ENCODE measurements at places on chromosomes 2 and 18. TPM values are rescaled to one million over a fixed set of nuclear protein-coding genes. Genes with fewer than 3 reads are reported as not detected.

The KIF1A gene
- total RNA-seq = 4.3 TPM

The KRTCAP3 gene
- 3.2 TPM for total RNA-seq

DNA sequence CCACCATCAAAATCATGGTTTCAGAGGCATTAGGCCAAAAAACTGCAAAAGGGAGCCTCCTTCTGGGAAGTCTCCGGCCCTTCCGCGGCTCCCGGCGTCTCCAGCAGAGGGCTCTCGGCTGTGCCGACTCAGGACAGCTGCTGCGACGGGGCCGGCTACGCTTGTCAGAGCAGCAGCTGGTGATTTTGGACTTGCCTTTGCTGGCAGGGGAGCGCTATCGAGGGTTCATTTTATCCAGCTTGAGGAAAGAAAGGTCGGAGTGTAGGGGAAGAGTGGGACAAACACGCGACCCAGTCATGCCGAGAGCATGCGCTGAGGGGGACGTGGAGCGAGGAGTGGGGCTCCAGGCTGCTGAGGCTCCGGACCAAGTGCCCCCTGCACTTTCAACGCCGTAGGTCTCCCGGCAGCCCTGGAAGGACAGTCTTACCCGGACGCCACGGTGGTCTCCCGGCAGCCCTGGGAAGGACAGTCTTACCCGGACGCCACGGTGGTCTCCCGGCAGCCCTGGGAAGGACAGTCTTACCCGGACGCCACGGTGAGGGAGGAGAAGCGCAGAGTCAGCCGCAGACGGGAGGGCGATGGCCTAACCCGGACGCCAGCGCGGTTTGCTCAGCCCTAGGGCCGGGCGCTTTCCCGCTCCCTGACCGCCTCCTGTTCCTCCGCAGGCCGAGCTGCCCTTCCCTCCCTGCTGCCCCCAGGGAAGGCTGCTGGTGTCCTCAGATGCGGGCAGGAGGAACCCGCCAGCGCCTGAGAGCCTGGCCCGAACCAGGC is 21.7 kb downstream of the DDX18 start:
- H3K4me1 ChIP-seq = peaks cover 2% of the 10 kb centered on the region
- no peak overlapping the region for H3K27ac ChIP-seq
- peaks cover 4% of the 10 kb centered on the region for H3K27me3 ChIP-seq
- peaks cover 13% of the 10 kb centered on the region for H3K36me3 ChIP-seq

DNA sequence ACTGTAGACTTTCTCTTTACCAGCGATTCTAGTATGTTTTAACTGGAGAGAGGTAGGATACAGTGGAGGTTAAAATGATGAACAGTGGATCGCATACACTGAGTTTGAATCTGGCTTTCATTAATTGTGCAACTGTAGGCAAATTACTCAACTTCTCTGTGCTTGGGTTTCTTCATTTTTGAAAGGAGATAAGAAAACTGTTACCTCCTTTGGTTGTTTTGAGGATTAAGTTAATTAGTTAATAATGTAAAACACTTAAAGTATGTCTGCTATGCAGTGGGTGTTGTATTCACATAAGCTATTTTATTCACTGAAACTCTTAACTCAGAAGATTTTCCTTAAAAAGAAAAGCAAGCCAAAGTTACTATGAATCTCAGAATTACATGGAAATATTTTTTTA is 111.8 kb upstream of the CYP20A1 start:
- no peak for DNase-seq
- H3K27me3 ChIP-seq = no peaks in the 10 kb centered on the region
- H3K27ac ChIP-seq = no peak overlapping the region

The FOXD4L1 gene
- total RNA-seq = 0.18 TPM

The FBXO36 gene
- 4.8 TPM for total RNA-seq

The DYSF gene
- total RNA-seq = 68.8 TPM

The UGT1A6 gene
- total RNA-seq = not detected

- no peak overlapping the region for H3K27ac ChIP-seq
- peaks cover 37% of the 10 kb centered on the region for H3K27me3 ChIP-seq
- H3K4me1 ChIP-seq = no peaks in the 10 kb centered on the region
- H3K4me3 ChIP-seq = no peak overlapping the region
These were observed 8.9 kb downstream of the SULT1C2 start for GRCh38 chr2:108297436-108298141.

Data from osteocyte (in vitro differentiated cells).